ENCODE measurements at places on chromosomes 11 and 22.

GRCh38 chr11:67541198-67541597, 18.0 kb upstream of the CABP2 start:
- no peak for DNase-seq

GRCh38 chr11:69213316-69213715, 57.6 kb downstream of the SMIM38 start:
- DNase-seq: no peak

DNA sequence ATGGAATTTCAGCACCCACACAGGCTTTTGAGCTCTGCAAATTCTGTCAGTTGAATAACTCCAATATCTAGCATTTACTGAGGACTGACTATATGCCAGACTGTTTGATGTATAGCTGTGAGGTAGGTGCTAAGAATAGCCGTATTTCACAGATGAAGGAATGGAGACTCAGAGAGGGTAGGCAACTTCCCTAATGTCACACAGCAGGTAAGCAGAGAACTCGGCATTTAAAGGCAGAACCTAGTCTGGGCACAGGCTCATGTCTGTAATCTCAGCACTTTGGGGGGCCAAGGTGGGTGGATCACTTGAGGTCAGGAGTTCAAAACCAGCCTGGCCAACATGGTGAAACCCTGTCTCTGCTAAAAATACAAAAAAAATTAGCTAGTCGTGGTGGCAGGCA, 184.1 kb downstream of the BCR start:
- no peak for DNase-seq

DNA sequence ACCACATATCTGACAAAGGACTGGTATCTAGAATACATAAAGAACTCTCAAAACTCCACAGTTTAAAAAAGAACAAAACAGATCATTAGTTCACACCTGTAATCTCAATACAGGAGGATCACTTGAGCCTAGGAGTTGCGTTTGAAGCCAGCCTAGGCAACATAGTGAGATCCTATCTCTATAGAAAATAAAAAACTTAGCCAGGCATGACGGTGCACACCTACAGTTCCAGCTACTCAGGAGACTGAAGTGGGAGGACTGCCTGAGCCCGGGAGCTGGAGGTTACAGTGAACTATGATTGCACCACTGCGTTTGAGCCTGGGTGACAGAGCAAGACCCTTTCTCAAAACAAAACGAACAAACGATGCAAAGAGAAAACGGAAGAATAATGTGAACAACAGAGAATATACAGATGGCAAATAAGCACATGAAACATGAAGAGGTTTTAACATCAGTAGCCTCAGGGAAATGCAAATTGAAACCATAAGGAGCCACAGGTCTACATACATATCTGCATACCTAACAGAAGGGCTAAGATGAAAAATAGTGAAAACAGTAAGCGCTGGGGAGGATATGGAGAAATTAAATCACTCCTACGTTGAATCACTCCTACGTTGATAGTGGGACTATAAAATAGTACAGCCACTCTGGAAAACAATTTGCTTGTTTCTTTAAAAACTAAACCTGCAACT, 70.7 kb downstream of the DGCR2 start:
- DNase-seq: no peak

GRCh38 chr11:813456-814096, 3.8 kb downstream of the RPLP2 start:
- DNase-seq: no peak

DNA sequence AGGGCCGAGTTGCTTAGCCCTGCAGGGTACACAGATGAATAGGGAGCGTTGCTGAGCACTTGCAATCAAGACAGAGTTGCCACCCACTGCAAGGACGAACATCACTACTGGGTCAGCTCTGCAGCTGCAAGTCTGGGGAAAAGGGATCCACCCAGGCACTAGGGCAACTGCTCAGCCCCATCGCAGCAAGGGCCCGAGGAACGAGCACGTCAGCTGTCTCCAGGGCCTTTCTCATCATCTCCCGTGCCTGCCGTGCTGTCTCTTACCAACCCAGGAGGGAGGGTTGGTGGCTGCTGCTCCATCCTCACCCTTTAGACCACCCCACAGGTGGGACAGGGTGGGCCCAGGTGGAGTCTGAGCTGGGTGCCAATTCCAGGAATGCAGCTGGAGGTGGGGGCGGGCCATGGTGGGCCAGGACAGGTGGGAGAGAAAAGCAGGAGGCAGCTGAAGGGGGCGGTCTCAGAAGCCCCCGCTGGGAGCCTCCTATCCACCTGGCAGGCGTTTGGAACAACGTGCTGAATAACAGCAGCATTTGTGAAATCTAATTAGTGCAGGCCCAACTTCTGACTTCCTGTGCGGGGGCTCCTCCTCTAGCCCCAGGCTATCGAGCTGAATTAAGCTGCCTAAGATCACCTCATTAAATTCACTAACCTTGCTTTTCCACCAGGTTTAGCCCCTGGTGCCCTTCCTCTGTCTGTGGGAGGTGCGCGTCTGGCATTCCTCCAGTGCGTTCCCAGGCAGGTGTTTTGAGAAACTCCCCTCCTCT, 252.5 kb downstream of the ST3GAL4 start:
- no peak for DNase-seq

- DNase-seq: no peak
These were observed 30.0 kb downstream of the FSHB start for GRCh38 chr11:30260813-30261212.

- no peak for DNase-seq
These were observed 19.8 kb downstream of the ARVCF start for GRCh38 chr22:19996694-19997384.

GRCh38 chr22:40826984-40827741, 8.0 kb upstream of the SLC25A17 start:
- no peak for DNase-seq

GRCh38 chr11:3859373-3859881, 4.0 kb downstream of the STIM1 start:
- no peak for DNase-seq

GRCh38 chr11:73270016-73270854, 1.9 kb upstream of the P2RY6 start:
- no peak for DNase-seq

DNA sequence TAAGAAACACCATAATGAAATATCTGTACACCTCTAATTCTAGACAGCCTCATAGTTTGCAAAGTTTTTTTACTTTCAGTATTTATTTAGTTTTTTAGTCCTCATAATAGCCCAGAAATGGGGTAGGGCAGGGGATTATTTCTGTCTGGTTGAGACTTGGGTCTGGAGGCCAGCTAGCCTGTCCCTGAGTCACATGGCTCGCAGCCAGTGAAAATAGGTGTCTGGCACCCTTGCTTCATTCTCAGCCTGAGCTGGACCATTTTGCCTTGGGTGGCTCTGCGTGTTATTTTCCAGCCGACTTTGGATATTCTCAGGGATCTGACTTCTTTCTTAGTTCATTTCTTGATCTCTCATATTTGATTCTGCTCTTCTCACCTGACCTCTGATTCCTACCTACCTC, 123.9 kb upstream of the NARS2 start:
- DNase-seq: no peak

GRCh38 chr11:1285316-1285744, 24.1 kb downstream of the TOLLIP start:
- DNase-seq: no peak

DNA sequence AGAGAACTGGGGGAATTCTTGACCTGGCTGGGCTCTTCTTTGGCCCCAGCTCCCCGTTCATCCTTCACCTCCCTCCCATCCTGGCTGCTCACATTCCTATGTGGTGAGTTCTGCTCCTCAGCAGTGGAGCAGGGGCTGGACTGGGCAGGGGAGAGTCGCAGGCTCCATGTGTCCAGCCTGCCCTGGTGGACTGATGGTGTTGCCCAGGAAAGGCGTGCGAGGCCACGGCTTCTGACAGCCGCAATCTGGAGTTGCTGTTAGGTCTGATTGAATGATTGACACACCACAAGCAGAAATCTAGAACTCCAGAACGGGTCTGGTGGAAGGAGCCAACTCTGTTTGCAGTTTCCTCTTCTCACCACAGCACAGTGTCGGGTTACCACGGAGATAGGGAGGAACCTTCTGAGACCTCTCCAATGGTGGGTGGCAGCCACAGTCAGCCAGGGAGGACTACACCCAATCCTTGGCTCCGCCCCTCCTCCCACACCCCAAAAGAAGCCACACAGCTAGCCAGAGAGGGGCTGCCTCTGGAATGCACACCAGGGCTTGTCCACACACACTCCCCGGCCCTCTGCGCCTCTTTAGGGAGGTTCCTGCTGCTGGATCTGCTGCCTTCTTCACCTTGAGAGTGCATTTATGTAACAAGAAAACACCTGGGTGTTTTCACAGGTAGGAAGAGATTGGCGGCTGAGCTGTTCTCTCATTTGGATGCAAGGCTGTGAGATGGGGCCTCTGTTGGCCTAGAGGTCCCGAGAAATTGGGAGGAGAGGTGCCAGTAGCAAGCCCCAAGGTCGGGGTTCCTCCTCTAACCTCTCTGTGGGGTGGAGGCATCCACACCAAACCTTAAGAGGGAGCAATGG, 56.4 kb upstream of the CD44 start:
- no peak for DNase-seq

- no peak for DNase-seq
These were observed 54.7 kb downstream of the NF2 start for GRCh38 chr22:29658176-29658575.

All from cortex of kidney (tissue), 1 donor.